ENCODE measurements at places on chromosomes 2 and 18. TPM values are rescaled to one million over a fixed set of nuclear protein-coding genes. Genes with fewer than 3 reads are reported as not detected.

DNA sequence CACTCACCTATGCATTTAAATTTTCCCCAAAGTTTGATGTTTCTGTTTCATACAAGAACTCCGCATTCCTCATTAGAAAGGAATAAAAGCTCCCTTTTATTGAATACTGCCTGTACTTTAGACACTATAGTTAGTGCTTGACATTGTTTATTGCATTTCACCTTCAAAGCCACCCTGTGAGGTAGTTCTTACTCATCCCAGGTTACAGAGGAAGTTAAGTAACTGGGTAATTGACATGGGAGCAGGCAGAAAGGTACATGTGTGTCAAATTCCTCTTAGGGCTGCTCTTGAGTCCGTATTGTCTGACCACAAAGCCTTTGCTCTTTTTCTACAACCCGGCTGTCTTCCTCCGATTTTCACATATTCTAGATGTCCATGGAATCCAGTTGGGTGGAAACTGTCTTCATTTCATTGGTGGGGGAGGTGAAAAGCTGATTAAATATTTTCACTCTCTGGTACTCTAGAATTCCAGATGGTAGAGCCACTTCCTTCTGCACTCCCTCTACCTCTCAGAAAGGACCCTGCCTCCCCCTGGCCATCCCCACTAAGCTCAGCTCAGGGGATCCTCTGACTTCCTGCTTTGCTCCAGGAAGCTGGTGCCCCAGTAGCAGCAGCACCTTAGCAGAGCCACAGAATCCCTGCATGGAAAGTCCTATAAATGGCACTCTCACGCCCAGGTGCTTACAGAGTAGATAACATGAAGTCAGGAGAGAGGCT is 319.2 kb downstream of the LRATD1 start:
- no peak overlapping the region for H3K27ac ChIP-seq
- no peaks in the 10 kb centered on the region for H3K27me3 ChIP-seq
- no peaks in the 10 kb centered on the region for H3K36me3 ChIP-seq
- H3K4me3 ChIP-seq = no peak overlapping the region

- H3K36me3 ChIP-seq = no peaks in the 10 kb centered on the region
- no peak overlapping the region for H3K27ac ChIP-seq
- DNase-seq = no peak
- no peak overlapping the region for H3K4me3 ChIP-seq
These were observed 188.4 kb downstream of the MYO5B start for GRCh38 chr18:50006470-50007046.

- no peak overlapping the region for H3K4me3 ChIP-seq
- peaks cover 7% of the 10 kb centered on the region for H3K4me1 ChIP-seq
- H3K27me3 ChIP-seq = peaks cover 20% of the 10 kb centered on the region
- H3K36me3 ChIP-seq = no peaks in the 10 kb centered on the region
These were observed 4.0 kb downstream of the SDC1 start for GRCh38 chr2:20220806-20221554.

DNA sequence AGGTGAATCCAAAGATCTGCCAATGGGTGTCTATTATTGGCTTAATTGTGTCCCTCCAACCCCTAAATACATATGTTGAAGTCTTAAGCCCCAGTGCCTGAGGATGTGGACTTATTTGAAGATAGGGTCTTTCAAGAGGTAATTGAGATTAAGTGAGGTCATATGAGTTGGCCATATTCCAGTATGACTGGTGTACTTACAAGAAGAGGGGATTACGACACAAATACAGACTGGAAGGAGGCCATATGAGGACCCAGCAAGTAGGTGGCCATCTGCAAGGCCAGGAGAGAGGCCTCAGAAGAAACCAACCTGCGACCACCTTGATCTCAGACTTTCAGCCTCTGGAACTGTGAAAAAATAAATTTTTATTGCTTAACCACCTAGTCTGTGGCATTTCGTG is 121.1 kb upstream of the FN1 start:
- no peak overlapping the region for H3K4me3 ChIP-seq
- H3K4me1 ChIP-seq = no peaks in the 10 kb centered on the region
- no peak overlapping the region for H3K27ac ChIP-seq
- DNase-seq = no peak

GRCh38 chr2:224042191-224042696 is 3.2 kb upstream of the SERPINE2 start:
- H3K36me3 ChIP-seq = no peaks in the 10 kb centered on the region
- H3K27me3 ChIP-seq = peaks cover under 1% of the 10 kb centered on the region
- H3K4me3 ChIP-seq = no peak overlapping the region
- no peak overlapping the region for H3K27ac ChIP-seq

DNA sequence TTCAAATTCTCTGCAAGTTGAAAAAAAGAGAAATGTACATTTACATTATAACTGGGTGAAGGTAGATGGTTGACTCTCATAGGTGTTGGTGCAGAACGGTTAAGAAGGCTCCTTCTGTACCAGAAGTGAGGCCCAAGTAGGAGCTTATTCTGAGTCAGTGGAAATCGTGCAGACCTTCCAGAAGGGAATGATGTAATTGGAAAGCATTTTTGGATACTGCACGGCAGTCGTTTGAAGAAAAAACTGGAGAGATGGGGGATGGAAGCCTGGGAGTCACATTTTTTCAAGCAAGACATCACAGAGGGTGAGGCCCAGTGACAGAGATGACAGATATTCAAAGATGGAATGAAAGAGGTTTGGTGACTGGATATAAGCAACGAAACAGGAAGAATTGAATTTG is 39.4 kb downstream of the HRH4 start:
- no peaks in the 10 kb centered on the region for H3K4me1 ChIP-seq
- H3K27ac ChIP-seq = no peak overlapping the region
- H3K4me3 ChIP-seq = no peak overlapping the region
- H3K27me3 ChIP-seq = no peaks in the 10 kb centered on the region
- DNase-seq = no peak

DNA sequence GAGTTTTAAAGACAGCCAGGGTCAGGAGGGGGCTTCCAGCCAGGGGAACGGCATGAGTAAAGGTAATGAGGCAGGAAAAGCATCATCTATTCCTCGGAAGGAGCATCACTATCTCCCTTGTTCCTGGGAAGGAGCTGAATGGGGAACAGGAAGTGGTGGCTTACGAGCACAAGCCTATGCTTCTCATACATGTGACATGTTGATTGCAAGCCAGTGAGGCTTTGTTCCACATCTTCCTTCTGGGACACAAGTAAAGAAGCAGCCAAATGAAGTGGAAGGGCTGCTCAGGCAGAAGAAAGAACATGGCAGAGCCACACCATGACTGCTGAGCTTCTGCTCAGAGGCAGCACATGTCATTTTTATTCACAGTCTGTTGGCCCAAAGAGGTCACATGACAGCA is 15.1 kb upstream of the LMAN1 start:
- no peak for DNase-seq
- no peaks in the 10 kb centered on the region for H3K4me1 ChIP-seq
- H3K27ac ChIP-seq = no peak overlapping the region
- H3K27me3 ChIP-seq = no peaks in the 10 kb centered on the region
- H3K36me3 ChIP-seq = no peaks in the 10 kb centered on the region

- no peak for DNase-seq
- peaks cover 9% of the 10 kb centered on the region for H3K4me1 ChIP-seq
- H3K27ac ChIP-seq = no peak overlapping the region
- peaks cover 20% of the 10 kb centered on the region for H3K27me3 ChIP-seq
- no peak overlapping the region for H3K4me3 ChIP-seq
- H3K36me3 ChIP-seq = no peaks in the 10 kb centered on the region
These were observed 12.6 kb upstream of the SP9 start for GRCh38 chr2:174322149-174322548.

DNA sequence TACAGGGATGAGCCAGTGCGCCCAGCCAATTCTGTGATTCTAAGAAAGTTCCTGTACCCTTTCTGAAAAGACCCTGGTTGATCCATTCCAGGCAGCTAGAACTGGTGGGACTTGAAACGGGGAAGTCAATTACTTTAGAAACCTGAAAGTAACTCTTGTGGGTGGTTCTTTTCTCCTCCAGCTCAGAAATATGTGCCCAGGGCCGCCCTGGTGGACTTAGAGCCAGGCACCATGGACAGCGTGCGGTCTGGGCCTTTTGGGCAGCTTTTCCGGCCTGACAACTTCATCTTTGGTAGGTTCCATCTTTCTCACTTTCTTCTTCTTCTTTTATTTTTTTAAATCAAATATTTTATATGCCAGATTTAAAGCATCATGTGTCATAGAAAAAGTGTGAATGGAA is 2.7 kb downstream of the TUBB6 start:
- no peak overlapping the region for H3K27ac ChIP-seq
- H3K4me3 ChIP-seq = no peak overlapping the region
- peaks cover 7% of the 10 kb centered on the region for H3K27me3 ChIP-seq
- peaks cover 9% of the 10 kb centered on the region for H3K4me1 ChIP-seq
- H3K36me3 ChIP-seq = no peaks in the 10 kb centered on the region

- DNase-seq = no peak
- H3K27ac ChIP-seq = no peak overlapping the region
- no peaks in the 10 kb centered on the region for H3K4me1 ChIP-seq
- no peaks in the 10 kb centered on the region for H3K36me3 ChIP-seq
- H3K27me3 ChIP-seq = no peaks in the 10 kb centered on the region
These were observed 206.1 kb downstream of the ZNF407 start for GRCh38 chr18:74803769-74804168.

GRCh38 chr2:176240301-176240700 is 28.9 kb upstream of the MTX2 start:
- H3K4me1 ChIP-seq = no peaks in the 10 kb centered on the region
- no peaks in the 10 kb centered on the region for H3K36me3 ChIP-seq
- H3K27ac ChIP-seq = no peak overlapping the region
- no peak for DNase-seq
- no peak overlapping the region for H3K4me3 ChIP-seq

DNA sequence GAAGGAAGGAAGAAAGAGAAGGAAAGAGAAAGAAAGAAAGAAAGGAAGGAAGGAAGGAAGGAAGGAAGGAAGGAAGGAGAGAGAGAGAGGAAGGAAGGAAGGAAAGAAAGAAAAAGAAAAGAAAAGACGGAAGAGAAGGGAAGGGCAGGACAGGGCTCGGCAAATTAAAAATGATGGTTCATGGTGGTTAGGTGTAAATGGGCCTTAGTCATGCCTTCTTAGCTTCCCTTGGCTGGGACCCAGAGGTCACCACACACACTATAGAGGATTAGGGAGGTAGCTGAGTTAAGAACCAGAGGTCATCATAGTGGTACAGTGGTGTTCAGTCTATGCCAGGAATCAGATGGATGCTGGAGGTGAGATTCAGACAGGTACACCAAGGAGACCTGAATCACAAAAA is 9.3 kb upstream of the ATL2 start:
- DNase-seq = no peak
- no peaks in the 10 kb centered on the region for H3K36me3 ChIP-seq
- no peaks in the 10 kb centered on the region for H3K27me3 ChIP-seq
- no peak overlapping the region for H3K27ac ChIP-seq
- H3K4me1 ChIP-seq = peaks cover 23% of the 10 kb centered on the region

DNA sequence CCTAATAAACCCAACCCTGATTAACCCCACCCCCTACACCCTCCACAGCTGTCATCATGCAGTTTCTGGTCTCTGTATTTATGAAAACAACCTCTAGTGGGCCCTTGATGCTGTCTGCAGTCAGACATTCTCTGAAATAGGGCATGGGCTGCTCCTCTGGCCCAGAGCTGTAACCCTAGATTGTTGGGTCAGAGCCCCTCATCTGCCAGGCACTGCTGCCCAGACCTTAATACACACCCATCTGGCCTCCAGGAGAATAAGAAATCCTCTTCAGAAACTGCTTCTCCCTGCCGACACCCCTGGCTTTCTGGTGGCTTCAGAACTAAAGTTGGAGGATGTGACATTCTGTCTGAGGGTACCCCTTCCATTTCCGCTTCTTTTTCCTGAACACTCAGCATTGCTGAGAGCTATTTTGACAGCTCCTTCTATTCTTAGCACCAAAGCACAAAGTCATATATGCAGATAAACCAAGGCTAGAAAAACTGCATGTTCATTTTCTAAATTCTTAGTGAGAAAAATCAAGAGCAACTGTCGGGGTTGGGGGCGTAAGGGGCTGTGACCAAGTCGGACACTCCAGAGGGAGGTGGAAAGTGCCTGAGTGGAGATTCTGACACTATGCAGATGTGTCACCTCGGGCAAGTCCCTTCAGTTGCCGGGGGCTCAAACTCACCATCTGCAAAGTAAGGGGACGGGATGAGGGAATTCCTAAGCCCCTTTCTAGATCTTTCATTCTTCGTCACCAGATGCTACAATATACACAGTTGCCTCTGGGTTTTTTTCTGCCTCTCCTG is 28.7 kb downstream of the SRSF7 start:
- no peak overlapping the region for H3K4me3 ChIP-seq

- H3K4me1 ChIP-seq = no peaks in the 10 kb centered on the region
- no peak for DNase-seq
- no peaks in the 10 kb centered on the region for H3K27me3 ChIP-seq
These were observed 88.6 kb upstream of the ZNF532 start for GRCh38 chr18:58776084-58776483.

DNA sequence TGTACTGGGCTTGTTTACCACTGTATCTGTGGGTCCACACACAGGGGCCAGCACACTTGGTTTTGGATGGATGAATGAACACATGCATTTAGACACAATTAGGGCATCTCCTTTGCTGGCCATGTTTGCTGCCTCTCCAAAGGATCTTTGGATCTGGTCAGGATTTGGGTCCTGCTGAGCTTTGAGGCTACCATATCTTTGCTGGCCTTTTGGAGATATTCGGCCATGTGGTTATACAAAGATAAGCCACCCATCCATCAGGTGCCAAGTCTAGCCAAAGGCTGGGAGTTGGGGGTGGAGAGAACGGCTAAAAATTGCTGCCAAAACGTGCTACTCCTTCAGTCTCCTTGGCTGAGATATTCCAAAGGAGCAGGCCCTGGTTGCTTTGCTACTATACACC is 18.2 kb upstream of the FZD7 start:
- no peaks in the 10 kb centered on the region for H3K36me3 ChIP-seq
- no peaks in the 10 kb centered on the region for H3K27me3 ChIP-seq
- H3K4me1 ChIP-seq = no peaks in the 10 kb centered on the region
- no peak for DNase-seq

GRCh38 chr2:13522917-13523821 is 806.4 kb downstream of the TRIB2 start:
- no peaks in the 10 kb centered on the region for H3K27me3 ChIP-seq
- DNase-seq = no peak
- H3K27ac ChIP-seq = no peak overlapping the region
- no peaks in the 10 kb centered on the region for H3K36me3 ChIP-seq
- H3K4me1 ChIP-seq = no peaks in the 10 kb centered on the region

Gene VWC2L
- polyA plus RNA-seq = not detected

Gene TRAPPC8
- 15.3 TPM for polyA plus RNA-seq

Gene SPATA3
- not detected for polyA plus RNA-seq

Gene ACTR1B
- polyA plus RNA-seq = 12.0 TPM

Gene ASPRV1
- 1.1 TPM for polyA plus RNA-seq

Gene PRKAG3
- not detected for polyA plus RNA-seq

All from CD4-positive, alpha-beta memory T cell (primary cell).